ENCODE measurements at places on chromosomes 1 and 21.

DNA sequence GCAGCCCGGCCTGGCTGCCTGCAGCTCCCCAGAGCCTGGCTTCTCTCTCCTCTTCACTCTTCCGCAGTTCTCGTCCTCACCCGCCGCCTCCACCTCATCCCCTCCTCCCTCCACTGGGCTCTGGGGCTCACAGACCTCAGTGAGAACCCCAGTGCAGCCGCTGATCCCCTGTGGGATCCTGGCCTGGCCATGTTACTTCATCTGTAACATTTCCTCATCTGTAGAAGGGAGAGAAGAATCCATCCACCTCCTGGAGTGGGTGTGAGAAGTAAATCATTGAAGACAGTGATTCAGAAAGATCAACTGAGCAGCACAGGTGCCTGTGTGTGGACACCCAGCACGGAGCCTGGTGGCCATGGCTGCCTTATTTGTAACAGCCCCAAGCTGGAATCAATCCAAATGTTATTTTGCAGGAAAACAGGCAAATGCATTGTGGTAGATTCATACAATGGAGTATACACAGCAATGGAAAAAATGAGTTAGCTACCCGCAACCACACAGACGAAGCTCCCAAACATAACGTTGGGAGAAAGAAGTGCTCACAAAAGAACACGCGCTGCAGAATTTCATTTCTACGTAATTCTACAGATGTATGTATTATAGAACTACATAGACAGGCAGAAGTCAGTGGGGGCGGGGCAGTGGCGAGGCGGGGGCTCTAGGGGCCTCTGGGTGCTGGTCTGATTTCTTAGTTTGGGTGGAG lies 8.7 kb downstream of the LAPTM5 start:
- DNase-seq, result no peak

DNA sequence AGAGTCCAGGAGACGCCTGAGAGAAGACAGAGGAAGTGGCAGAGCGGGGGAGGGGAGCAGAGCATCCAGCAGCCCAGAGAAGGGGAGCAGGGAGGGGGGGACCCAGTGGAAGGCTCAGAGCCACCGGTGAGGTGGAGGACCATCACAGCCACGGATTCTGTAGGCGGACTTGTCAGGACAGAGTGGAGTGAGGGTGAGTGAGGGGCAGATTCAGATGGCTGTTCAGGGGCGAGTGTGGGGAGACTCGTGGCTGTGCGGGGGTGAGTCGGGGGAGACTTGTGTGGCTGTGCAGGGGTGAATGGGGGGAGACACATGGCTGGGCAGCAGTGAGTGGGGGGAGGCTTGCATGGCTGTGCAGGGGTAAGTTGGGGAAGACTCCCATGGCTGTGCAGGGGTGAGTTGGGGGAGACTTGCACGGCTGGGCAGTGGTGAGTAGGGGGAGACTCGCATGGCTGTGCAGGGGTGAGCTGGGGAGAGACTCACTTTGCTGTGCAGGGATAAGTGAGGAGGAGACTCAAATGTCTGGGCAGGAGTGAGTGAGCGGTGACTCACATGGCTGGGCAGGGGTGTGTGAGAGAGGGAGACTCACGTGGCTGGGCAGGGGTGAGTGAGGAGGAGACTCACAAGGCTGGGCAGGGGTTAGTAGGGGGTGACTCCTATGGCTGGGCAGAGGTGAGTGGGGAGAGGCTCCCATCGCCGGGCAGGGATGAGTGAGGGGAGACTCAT lies 56.8 kb upstream of the ABCG1 start:
- peak; percentile 51 for DNase-seq

- no peak for DNase-seq
These were observed 61.0 kb upstream of the SPATA6 start for GRCh38 chr1:48532976-48533375.

- no peak for DNase-seq
These were observed 100.9 kb upstream of the HMGB4 start for GRCh38 chr1:33762962-33763361.

DNA sequence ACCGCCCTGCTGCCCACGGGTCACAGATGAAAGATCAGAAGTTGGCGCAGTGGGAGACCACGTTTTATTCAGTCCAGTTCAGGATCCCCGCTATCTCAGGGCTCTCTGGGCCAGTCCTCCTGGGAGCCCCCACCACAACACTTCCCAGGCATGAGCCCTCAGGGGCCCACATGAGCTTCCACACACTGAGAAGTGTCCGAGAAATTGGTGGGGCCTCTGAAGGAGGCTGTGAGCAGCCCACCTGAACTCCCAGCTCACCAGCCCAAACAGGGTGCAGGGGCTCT lies 12.1 kb downstream of the TRIM46 start:
- no peak for DNase-seq

DNA sequence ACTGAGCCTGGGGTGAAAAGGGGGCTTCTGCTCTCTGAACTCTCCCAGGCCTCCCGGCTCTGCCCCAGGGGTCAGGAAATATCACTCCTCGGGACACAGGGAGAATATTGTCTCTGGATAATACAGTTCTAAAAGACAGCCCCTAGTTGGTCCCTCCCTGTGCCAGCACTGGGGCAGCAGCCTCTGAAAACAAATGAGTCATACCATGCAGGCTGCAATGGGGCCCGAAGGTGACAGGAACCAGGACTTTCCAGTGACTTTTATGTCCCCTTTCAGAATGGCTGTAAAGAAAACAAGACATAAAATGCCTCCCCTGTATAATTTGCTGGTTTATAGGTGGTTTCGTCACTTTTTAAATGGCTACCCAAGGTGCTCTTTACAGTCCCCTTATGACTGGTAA lies 360.0 kb downstream of the NPHP4 start:
- no peak for DNase-seq

DNA sequence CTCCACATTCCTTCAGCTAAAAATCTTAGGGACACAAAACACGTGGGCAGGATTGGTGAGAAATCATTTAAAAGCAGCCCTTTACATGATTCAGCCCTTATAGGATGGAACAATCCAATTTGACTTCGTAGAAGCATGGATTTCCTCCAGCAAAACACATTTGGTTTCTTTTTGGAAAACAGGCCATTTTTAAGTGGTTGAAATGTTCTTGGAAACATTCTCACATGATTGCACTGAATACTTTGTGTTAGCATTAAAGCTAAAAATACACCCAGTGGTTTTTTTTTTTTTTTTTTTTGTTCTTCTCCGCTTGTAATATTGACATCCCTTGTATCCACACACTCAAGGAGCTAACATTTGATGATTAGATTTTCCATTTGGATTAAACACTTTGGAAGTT lies 42.1 kb upstream of the ABCG1 start:
- DNase-seq, result no peak

GRCh38 chr1:61081686-61082310 lies 563 bp upstream of the NFIA start:
- peak; percentile 76 for DNase-seq

GRCh38 chr1:184739796-184740195 lies 14.9 kb downstream of the EDEM3 start:
- no peak for DNase-seq

DNA sequence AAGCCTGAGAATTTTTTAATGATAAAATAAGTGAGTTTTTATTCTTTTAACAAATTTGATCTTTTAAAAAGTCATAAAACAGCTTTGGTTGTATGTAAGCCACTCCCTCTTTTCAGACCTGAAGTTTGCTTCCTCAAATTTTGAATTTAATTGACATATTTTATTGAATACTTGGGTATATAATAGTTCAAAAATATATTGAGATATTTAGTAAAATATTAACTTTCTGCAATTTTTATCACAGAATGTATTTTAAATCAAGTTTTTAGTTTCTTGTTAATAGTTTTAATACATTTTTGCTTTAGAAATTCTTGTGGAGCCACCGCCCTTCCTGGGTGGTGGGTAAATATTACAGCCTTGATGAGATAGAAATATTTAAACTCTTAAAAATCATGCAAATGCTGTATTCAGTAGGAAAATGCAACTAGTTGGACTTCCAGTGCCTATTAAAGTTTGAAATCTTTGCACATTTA lies 867 bp downstream of the PTPRC start:
- DNase-seq, result no peak

DNA sequence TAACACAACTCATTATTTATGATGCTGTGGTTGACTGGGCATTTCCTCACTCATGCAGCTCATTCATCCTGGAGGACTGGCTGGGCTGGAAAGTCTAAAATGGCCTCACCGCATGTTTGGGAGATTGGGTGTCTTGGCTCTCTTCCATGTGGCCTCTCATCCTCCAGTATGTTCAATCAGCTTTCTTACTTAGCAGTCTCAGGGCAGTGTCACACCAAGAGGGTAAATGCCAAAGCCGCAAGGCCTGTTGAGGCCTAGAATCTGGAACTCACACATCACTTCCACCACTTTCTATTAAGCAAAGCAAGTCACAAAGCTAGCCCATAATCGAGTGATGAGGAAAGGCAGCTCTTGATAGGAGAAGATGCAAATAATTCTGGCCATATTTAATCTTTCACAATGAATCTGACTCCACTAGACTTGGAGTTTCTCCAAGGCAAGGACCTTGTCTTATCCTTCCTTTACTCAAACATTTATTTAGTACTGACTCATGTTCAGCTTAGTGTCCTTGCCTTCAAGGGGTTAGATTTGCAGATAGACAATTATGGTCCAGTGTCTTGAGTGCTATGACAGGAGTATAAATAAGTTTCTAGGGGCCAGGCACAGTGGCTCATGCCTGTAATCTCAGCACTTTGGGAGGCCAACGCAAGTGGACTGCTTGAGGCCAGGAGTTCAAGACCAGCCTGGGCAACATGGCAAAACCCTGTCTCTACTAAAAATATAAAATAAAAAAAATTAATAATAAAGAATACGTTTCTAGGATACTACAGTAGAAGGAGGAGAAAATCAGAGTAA lies 45.1 kb downstream of the TMEM53 start:
- DNase-seq, result no peak

GRCh38 chr1:66237042-66237441 lies 296.9 kb upstream of the SGIP1 start:
- no peak for DNase-seq

DNA sequence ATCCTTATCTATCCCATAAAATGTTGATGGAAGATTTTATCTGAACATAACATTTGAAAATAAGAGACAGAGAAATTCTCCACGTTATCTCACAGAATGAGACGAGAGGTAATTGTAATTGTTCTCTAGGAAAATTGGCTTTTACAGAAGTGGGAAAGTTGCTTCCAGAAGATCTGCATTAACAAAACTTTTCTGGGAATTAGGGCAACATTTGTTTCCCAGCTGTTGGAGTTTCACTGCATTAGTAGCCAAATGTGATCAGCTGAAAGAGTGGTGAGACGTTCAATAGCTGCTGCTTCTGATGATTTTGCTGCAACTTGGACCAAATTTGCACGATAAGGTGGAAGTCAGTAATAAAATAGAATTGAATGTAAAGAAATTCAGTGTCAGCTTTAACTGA lies 7.6 kb downstream of the CHODL start:
- no peak for DNase-seq

DNA sequence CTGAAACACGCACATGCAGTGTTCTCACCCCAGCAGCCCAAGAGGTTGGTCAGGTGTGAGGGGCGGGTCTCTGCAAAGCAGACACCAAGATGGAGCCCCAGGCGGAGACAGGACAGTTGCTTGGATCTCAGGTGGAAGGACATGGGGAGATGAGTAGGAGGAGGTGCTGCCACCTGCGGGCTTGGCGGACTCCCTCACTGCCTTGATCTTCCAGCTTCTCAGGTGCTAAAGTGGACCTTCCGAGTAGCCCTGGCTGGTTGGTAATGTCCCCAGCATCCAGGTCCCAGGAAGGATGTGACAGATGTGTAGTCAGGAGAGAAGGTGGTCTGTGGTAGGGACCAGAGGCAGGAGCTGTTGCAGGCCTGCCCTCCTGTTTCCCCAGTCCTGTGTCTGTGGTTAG lies 114.1 kb downstream of the AJAP1 start:
- no peak for DNase-seq

GRCh38 chr21:45607909-45608295 lies 35.6 kb upstream of the PCBP3 start:
- DNase-seq, result no peak

DNA sequence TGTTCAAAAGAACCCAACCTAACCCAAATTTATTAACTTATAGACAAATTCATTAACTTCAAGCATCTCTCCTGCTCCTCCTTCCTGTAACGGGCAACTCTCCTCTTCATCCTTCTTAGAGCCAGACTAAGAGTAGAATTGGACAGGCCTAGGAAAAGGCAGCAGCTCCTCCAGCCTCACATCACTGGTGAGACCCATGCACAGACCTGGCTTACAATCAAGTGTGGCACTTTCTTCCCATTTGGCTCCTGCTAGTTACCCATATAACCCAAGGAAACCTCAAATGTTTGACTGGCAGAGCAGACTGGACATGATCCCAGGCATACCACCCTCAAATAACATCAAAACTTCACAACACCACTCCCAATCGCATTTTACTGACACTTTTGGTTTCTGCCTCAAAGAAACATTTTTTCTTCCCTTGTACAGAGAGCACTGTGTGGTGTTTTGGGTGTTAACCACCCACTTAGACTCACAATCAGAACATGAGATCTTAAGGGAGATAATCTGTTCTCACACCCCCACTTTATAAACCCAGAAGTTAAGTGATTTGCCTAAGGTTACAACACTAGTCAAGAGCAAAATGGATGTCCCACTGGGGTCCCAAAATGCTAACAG lies 101.4 kb downstream of the SIPA1L2 start:
- no peak for DNase-seq

GRCh38 chr21:42285569-42286245 lies 29.5 kb downstream of the TFF3 start:
- DNase-seq, result no peak

- no peak for DNase-seq
These were observed 280.1 kb upstream of the ESRRG start for GRCh38 chr1:217003355-217003754.

- no peak for DNase-seq
These were observed 5.5 kb upstream of the TRAPPC10 start for GRCh38 chr21:44006656-44007055.

DNA sequence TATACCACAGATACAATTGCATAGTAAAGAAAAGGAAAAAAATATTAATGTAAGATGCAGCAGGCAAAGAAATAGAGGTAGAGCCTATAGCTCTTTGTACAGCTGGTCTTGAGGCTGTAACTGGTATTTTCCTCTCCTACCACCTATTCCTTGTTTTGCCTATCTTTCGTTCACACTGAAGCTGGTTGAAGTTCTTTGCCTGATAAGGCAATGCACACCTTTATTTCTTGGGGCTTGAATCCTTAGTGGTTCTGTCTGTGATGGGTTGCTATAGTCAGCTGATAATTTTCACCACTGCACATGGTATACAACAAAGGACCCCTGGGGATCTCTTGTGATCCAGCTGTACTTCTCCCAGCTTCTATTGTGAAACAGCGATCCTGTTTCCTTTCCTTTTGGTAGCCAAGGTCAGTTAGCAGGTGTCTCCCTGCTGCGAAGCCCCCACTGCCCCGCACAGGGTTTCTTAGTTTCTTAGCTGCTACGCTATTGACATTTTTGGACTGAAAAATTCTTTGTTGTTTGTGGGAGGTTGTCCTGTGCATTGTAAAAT lies 9.9 kb upstream of the TSNAX start:
- no peak for DNase-seq

- no peak for DNase-seq
These were observed 78.3 kb downstream of the ATP1B1 start for GRCh38 chr1:169184812-169185211.

- no peak for DNase-seq
These were observed 70.6 kb upstream of the KIAA1614 start for GRCh38 chr1:180842052-180842451.

- no peak for DNase-seq
These were observed 428.6 kb downstream of the PTPRC start for GRCh38 chr1:199067483-199067882.

- peak; percentile 97 for DNase-seq
These were observed 5.5 kb upstream of the PRKCZ start for GRCh38 chr1:2044510-2045319.

Measured in activated CD8-positive, alpha-beta memory T cell treated with anti-CD3 and anti-CD28 coated beads, Interleukin-2, amount 50 U/mL, for 48 hours (primary cell).